ENCODE measurements at places on chromosomes 11 and 22.
A peak's percentile ranks its signal among the peaks of the same experiment; 100 is the strongest.

GRCh38 chr11:119486691-119487259 is 63.8 kb upstream of the THY1 start:
- no peak for DNase-seq

DNA sequence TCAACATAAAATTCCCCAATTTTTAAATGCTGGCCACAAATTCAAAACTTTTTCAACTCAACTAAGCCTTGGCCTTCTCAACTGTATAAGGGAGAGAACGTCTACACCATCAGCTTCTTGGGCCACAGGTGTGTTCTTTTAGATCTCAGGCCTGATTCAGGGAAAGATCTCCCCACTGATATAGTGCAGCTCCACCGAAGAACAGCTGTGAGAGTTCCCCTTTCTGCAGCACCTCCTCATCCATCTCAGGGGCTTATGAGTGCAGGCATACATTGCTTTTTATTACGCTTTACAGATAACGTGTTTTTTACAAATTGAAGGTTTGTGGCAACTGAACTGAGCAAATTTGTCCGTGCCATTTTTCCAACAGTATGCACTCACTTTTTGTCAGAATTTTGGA is 8.0 kb upstream of the CD82 start:
- peak; percentile 74 for DNase-seq

GRCh38 chr22:39204216-39204615 is 40.6 kb downstream of the PDGFB start:
- DNase-seq, result no peak

- DNase-seq, result no peak
Measured at GRCh38 chr11:47271328-47271727, 1.4 kb downstream of the MADD start.

DNA sequence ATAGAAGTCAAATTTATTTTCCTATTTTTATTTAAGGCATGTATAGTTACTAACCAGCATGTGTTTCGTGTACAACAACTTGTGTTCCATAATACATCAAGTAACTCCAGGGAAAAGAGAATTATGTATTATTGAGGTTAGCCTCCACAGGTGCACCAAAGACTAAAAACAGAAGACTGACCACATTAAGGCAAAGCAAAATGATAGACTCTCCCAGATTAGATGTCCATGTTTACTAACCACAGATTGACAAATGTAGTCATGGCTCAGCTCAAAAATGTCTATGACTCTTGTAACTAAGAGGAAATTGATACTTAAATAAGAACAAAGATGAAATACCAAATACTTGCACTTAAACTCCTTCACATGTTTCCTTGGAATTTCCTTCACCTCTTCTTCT is 238.5 kb downstream of the METTL15 start:
- no peak for DNase-seq

DNA sequence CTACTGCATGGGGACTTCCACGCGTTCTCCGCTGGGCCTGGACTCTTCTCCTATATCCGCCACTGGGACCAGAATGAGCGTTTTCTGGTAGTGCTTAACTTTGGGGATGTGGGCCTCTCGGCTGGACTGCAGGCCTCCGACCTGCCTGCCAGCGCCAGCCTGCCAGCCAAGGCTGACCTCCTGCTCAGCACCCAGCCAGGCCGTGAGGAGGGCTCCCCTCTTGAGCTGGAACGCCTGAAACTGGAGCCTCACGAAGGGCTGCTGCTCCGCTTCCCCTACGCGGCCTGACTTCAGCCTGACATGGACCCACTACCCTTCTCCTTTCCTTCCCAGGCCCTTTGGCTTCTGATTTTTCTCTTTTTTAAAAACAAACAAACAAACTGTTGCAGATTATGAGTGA is 7.7 kb downstream of the SLC3A2 start:
- no peak for DNase-seq

GRCh38 chr11:94342250-94342649 is 37.9 kb downstream of the IZUMO1R start:
- no peak for DNase-seq

DNA sequence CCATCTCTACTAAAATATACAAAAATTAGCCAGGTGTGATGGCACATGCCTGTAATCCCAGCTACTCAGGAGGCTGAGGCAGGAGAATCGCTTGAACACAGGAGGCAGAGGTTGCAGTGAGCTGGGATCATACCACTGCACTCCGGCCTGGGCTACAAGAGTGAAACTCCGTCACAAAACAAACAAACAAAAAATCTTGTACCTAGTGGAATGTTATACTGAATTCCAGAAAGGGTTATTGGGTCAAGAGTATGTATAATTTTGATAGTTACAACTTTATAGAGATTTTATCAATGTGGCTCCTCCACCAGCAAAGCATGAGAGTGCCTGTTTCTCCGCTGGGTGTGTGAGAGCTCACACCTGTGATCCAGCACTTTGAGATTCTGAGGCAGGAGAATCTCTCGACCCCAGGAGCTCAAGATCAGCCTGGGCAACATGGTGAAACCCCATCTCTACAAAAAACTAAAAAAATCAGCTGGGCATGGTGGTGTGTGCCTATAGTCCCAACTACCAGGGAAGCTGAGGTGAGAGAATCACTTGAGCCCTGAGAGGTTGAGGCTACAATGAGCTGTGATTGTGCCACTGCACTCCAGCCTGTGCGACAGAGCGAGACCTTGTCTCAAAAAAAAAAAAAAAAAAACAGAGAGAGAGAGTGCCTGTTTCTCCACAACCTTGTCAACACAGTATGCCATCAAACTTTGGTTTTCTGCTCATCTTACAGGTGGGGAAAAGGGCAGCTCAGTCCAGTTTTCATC is 12.7 kb upstream of the FOLR1 start:
- DNase-seq, result no peak

GRCh38 chr11:96827164-96827563 is 437.4 kb downstream of the JRKL start:
- DNase-seq, result no peak

GRCh38 chr22:38300197-38300945 is 16.9 kb downstream of the CSNK1E start:
- no peak for DNase-seq

- no peak for DNase-seq
Measured at GRCh38 chr11:70054004-70054403, 24.1 kb upstream of the ANO1 start.

GRCh38 chr11:9030601-9031000 is 26.8 kb upstream of the NRIP3 start:
- no peak for DNase-seq

GRCh38 chr22:47057916-47058585 is 295.6 kb downstream of the TBC1D22A start:
- no peak for DNase-seq

GRCh38 chr11:61897387-61898246 is 6.3 kb upstream of the FADS3 start:
- DNase-seq, result peak; percentile 47

GRCh38 chr22:41992496-41992895 is 6.1 kb upstream of the WBP2NL start:
- no peak for DNase-seq

DNA sequence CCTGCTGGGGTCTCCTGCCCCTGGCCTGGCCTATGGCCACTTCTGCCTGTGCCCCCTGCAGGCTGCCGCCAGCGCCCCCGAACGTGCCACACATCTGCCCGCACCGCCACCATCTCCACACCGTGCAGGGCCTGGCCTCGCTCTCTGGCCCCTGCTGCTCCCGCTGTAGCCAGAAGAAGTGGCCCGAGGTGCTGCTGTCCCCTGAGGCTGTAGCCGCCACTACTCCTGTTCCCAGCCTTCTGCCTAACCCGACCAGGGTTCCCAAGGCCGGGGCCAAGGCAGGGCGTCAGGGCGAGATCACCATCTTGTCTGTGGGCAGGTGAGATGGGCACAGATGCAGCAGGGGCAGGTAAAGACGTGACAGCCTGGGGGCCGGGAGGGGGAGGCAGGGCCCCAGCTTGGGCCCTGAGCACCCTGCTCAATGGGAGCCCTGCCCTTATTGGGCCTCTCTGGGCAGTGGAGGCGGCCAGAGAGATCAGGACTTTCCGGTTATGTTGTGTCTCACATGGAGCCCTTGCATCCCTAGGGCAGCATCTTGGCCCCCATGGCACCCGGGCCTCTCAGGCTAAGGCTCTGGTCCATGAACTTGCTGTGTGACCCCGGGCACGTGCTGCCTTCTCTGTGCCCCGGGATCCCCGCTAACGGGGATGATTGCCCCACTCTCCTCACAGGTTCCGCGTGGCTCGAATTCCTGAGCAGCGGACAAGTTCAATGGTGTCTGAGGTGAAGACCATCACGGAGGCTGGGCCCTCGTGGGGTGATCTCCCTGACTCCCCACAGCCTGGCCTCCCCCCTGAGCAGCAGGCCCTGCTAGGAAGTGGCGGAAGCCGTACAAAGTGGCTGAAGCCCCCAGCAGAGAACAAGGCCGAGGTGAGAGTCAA is 18.5 kb downstream of the RELT start:
- no peak for DNase-seq

GRCh38 chr22:26734339-26735018 is 77.1 kb downstream of the MIAT start:
- no peak for DNase-seq

- DNase-seq, result no peak
Measured at GRCh38 chr11:81756864-81757595, 976.6 kb downstream of the FAM181B start.

- no peak for DNase-seq
Measured at GRCh38 chr11:32232516-32232915, 141.6 kb downstream of the RCN1 start.

GRCh38 chr11:11641581-11641980 is 19.8 kb upstream of the GALNT18 start:
- no peak for DNase-seq

GRCh38 chr22:36923131-36923788 is 9.8 kb downstream of the CSF2RB start:
- no peak for DNase-seq

DNA sequence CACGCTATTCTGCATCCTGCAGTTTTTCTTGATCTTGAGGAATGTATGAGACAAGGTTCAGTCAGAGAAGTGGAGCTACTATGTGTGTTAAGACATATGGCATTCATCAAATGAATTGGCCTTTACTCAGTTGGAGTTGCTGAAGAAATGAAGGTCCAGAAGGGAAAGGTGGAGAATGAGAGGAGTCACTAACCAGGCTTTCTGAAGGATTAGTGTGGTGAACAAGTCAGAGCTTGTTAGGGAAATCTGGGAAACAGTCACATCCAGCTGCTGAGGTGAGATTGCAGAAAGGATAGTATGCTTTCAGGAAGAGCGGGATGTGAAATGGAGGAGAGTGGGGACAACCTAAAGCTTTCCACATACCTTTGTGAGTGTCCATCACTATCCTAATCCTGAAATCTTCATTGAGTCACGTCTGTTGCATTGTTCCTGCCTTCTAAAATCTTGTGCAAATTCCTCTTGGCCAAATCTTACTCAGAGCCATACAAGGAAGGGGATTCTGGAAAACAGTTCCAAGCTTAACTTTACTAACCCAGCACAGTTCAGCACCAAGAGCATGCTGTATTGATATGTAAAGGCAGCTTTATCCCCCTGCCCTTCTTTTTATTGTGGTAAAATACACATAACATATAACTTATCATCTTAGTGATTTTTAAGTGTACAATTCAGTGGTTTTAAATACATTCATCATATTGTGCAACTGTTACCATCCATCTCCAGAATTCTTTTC is 11.4 kb upstream of the PITPNB start:
- DNase-seq, result no peak

- no peak for DNase-seq
Measured at GRCh38 chr11:80584661-80585060, 1143.8 kb upstream of the TENM4 start.

DNA sequence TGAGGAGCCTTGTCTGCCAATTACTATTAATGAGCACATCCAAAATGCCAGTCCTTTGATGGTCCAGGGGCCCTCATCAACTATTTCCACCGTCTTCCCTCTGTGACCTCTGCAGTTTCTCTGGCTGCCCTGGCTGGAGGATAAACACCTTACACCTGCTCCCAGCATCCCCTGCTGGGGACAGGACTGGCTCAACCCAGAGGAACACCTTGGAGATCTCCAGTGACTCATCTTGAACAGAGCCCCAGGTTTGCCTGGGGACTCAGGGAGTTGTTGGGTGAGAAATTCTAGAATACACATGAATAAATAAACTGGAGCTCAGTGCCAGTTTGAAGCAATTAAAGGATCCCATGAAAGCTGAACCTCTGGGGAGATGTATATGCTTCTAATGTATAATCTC is 24.0 kb upstream of the ELF5 start:
- no peak for DNase-seq

DNA sequence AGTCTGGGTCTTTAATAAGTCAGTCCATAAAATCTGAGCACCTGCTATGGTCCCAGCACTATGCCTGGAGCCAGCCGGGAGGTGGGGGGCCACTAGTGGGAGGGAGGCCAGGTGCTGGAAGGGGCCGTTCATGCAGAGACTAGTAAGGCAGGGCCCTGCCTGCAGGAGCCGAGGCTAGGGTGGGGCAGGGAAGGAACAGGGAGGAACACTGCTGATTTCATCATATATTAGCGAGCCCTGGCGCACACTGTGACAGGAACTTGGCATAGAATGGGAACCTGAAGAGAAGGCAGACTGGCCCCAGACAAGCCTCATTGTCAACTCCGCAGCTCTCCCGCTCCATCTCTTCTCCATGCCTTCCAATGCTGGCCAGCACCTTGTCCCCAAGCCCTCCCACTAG is 7.1 kb downstream of the VSIG10L2 start:
- no peak for DNase-seq

- DNase-seq, result no peak
Measured at GRCh38 chr22:38397189-38398085, 57.6 kb downstream of the KCNJ4 start.

GRCh38 chr22:29344137-29344536 is 28.6 kb upstream of the RASL10A start:
- DNase-seq, result peak; percentile 8

DNA sequence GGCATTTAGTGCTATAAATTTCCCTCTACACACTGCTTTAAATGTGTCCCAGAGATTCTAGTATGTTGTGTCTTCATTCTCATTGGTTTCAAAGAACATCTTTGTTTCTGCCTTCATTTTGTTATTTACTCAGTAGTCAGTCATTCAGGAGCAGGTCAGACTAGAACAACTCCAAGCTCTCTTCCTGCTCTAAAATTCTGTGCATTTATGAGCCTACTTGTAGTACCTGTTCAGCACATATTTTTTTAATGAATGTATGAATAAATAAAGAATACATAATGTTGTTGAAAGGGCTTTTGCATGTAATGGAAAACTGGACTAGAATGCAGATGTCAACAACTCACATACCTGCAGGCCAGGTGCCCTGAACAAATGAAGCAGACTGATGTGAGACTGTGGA is 13.7 kb upstream of the HEPHL1 start:
- no peak for DNase-seq

DNA sequence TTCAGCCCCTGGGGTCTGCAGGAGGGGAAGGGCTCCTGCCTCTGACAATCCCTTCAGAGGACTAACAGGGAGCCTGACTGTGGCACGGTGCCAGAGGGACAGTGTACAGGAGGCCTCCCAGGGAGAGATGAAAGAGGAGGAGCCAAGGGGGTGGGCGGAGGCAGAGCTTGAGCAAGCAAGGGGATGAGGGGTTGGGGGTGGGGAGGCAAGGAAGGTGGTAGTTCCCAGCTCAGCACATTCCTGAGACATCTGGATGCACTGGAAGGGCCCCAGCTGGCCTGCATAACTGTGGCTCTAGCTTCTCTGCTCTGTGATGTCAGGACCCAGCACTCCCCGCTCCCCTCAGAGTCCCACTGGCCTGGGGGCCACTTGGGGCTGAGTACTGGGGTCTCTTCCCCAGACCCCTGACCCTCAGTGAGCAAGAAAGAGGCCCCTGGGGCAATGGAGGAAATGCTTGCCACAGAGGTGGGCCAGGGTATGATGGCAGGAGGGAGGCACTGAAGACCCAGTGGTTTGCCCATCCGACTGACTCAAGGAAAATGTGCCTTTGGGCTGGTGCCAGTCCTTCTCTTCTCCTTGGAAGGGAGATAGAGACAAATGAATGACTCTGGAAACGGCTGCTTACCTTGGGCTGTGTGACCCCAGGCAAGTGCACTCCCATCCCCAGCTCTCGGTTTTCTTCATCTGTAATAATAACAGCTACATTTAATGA is 13.3 kb downstream of the CREB3L1 start:
- no peak for DNase-seq
